RKO (cell line): ENCODE measurements at places on chromosomes 11 and 22.

- no peak for DNase-seq
These were observed 2.1 kb upstream of the OR4X1 start for GRCh38 chr11:48261600-48261999.

DNA sequence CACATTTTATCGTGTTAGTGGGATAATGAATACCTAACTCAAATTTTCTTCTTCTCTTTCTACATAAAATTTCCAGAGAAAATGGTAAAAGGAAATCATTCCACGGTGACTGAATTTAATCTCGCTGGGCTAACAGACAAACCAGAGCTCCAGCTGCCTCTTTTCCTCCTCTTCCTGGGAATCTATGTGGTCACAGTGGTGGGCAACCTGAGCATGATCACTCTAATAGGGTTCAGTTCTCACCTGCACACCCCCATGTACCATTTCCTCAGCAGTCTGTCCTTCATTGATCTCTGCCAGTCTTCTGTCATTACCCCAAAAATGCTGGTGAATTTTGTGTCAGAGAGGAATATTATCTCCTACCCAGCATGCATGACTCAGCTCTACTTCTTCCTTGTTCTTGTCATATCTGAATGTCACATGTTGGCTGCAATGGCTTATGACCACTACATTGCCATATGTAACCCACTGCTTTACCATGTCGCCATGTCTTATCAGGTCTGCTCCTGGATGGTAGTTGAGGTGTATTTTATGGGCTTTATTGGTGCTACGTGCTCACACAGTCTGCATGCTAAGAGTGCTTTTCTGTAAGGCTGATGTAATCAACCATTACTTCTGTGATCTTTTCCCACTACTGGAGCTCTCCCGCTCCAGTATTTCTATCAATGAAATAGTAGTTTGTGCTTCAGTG is 24.1 kb downstream of the OR10D3 start:
- no peak for DNase-seq

DNA sequence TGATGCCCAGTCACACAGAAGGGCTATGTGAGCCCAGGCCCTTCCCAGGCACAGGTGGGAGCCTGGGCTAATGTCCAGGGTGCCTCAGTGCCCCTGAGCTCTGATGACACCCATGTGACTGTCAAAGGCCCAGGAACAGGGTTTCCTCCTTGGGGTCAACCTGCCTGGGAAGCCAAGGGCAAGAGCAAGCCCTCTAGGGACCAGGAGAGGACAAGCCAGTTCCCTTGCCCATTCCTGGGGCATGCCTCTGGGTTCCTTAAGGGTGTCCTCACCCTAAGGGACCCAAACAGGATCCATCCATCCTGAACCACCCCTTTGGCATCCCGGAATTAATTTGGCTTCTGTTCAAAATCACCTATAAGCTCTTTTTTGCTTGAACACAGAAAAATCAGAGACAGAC is 39.0 kb downstream of the PISD start:
- DNase-seq = no peak

DNA sequence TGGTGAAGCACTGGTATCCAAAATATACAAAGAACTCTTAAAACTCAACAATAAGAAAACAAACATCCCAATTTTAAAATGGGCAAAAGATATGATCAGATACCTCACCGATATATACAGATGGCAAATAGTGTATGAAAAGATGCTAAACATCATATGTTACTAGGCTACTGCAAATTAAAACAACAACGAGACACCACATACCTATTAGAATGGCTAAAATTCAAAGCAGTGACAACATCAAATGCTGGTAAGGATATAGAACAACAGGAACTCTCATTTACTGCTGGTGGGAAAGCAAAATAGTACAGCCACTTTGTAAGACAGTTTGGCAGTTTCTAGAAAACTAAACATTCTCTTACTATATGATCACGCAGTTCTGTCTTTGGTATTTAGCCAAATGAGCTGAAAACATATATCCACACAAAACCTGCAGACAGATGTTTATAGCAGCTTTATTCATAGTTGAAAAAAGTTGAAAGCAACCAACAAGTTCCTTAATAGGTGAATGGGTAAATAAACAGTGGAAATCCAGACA is 38.5 kb downstream of the SIK3 start:
- no peak for DNase-seq

- DNase-seq = no peak
These were observed 24.8 kb upstream of the PKNOX2 start for GRCh38 chr11:125139778-125140177.
